Midbrain (tissue), 1 donor: ENCODE measurements at places on chromosomes 12 and 14.

GRCh38 chr14:54591461-54591860, 24.5 kb downstream of the SAMD4A start:
- DNase-seq, result no peak

DNA sequence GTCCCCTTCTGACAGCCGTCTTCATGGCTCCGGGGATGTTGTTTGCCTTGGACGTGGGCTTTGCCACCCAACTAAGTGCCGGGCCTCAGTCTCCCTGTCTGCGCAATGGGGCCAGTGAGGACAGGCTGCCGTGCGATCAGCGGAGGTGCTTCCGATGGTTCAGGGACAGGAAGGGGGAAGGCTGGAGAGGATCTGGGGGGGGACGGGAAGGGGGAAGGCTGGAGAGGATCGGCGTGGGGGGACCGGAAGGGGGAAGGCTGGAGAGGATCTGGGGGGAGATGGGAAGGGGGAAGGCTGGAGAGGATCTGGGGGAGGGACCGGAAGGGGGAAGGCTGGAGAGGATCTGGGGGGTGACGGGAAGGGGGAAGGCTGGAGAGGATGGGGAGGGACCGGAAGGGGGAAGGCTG, 3.4 kb downstream of the MMP17 start:
- peak; percentile 3 for DNase-seq

DNA sequence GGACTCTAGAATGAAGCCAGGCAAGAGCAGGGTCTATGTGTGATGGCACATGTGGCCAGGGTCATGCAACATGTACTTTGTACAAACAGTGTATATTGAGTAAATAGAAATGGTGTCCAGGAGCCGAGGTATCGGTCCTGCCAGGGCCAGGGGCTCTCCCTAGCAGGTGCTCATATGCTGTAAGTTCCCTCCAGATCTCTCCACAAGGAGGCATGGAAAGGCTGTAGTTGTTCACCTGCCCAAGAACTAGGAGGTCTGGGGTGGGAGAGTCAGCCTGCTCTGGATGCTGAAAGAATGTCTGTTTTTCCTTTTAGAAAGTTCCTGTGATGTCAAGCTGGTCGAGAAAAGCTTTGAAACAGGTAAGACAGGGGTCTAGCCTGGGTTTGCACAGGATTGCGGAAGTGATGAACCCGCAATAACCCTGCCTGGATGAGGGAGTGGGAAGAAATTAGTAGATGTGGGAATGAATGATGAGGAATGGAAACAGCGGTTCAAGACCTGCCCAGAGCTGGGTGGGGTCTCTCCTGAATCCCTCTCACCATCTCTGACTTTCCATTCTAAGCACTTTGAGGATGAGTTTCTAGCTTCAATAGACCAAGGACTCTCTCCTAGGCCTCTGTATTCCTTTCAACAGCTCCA, 39.6 kb downstream of the DAD1 start:
- no peak for DNase-seq

DNA sequence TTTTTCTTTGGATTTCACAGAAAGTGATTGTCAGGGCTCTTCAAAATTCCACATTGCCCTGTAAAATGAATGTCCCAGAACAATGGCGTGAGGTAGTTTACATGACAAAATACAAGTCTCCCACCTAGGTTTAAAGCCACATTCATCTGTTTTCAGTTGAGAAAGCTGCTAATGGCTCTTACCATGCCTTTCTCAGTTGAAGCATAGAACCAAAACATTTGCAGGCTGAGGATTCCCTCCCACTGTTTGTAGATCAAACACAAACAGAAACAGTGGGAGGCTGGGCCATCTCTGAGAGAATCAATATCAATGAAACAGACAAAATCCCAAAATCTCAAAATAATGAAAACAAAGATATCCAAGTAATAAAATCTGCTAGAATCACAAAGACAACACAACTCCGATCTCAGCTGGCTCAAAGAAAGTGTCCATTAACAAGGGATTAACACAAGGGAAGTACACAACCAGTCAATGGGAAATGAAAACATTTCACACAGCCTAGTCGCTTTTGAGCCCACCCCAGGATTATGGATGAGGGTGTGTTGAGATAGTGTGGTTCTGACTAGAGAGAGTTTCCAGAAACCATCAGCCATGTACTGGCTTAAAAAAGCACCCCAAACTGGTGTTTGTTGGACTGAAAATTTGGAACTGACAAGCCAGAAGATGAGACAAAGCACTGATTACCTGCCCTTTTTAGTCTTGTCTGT, 54.5 kb upstream of the TMEM260 start:
- DNase-seq, result no peak

GRCh38 chr12:108060067-108060466, 69.0 kb upstream of the WSCD2 start:
- DNase-seq, result no peak

DNA sequence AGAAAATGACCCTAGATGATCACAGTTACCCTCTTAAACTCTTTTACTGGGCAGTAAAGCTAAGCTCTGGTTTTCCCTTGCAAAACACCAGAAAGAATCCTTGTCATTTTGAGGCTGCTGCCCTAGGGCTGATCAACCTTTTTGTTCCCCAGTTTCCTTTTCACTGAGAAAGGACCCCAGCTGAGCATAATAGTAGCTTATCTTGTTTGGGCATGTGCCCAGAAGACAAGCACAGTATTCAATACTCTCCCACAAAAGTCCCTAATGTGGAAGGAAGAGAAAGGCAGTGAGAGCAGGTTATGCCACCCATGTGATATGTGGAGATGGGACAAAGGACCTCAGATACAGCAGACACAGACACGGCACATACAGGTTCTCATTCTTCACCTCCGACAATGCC, 332.6 kb upstream of the TMPO start:
- DNase-seq, result no peak

GRCh38 chr14:81436296-81437138, 36.4 kb upstream of the STON2 start:
- peak; percentile 88 for DNase-seq

GRCh38 chr14:58942516-58942915, 246.0 kb upstream of the DAAM1 start:
- no peak for DNase-seq

- DNase-seq, result no peak
Observed at GRCh38 chr12:30965613-30965985, 39.1 kb downstream of the TSPAN11 start.

GRCh38 chr14:56358851-56359614, 220.6 kb upstream of the TMEM260 start:
- no peak for DNase-seq

GRCh38 chr12:121072147-121072546, 33.1 kb upstream of the OASL start:
- no peak for DNase-seq

DNA sequence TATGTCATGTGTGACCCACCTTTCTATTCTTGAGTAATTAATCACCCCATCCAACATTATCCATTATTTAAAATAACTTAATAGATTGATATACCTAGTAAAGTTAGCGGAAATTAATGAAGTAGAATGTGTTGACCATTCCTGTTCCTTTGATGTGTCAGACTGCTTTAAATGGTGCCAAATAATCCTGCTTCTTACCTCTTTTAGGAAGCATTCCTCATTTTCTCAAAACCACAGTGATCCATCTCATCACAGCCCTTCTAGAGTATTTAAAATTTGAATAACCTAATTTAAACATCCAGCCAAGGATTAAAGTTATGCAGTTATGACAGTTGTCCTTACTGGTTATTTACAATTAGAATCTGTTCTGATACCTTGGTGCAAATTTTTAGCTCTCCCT, 6.9 kb downstream of the MGAT4C start:
- no peak for DNase-seq

- peak; percentile 66 for DNase-seq
Observed at GRCh38 chr12:11812586-11813437, 163.3 kb downstream of the ETV6 start.

GRCh38 chr12:46135750-46136149, 133.1 kb downstream of the SLC38A1 start:
- DNase-seq, result no peak

- peak; percentile 33 for DNase-seq
Observed at GRCh38 chr14:21978184-21978998, 304.8 kb upstream of the OR4E1 start.

- DNase-seq, result no peak
Observed at GRCh38 chr14:105123064-105123665, 45.4 kb downstream of the JAG2 start.

DNA sequence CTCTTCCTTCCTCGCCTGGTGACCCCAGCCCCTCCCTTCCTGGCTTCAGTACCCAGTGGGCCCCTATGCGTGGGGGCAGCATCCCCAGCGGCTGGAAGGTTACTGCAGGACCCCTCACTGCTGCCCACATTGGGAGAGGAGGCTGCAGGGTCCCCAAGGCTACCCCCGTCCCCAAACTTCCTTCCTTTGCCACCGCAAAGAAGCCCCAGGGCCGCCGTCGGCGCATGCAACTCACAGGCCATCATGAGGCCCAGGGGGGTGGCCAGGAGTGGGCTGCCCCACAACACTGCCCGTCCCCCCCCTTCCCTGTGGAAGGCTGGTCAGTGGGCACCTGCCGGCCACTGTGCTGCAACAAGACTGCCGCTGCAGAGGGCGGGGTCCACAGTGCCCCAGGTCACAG, 9.5 kb upstream of the TNFAIP2 start:
- no peak for DNase-seq

DNA sequence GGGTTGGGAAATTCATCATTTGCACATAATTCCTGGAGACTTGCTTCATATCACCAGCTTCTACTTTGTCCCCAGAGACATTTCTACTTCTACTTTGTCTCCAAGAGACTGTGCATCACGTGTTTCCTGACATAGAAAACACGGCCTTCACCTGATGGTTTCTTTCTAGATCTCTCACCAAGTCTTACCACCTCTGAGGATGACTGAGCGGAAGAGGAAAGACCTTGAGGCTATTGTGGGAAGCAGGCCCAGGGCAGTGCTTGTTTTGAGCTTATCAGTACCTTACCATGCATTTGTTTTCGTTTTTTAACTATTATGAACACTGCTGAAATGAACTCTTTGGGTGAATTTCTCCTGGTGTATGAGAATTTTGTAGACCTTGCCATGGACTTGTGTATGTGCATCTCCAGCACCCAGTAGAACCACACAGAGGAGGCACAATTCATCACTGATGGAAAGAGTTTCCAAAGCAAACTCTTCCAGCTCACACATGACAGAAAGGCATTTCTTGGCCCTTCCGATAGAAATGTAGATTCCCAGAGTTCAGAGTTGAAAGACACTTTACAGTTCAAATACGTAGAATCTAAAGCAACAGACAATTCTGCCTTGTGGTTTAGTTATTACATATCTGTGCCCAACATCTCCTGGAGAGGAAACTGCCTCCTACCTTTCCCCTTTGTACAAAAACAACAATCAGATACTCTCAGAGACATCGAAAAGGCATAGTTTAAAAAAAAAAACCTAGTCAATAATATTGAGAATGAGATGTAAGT, 434.7 kb downstream of the FUT8 start:
- DNase-seq, result no peak

DNA sequence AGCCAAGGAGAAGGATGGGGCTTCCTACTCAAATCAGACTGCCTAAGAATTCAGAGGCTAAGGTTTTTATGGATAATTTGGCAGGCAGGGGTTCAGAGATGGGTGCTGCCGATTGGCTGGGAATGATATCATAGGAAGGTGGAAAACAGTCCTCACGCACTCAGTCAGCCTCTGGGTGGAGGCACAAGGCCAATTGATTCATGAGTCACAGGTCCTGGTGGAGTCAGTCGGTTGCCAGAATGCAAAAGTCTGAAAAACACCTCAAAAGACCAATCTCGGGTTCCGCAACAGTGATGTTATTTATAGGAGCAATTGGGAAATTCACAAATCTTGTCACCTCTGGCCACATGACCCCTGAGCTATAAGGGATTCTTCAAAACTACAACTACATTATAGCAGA, 105.5 kb downstream of the GXYLT1 start:
- DNase-seq, result no peak

- no peak for DNase-seq
Observed at GRCh38 chr14:67516676-67517075, 16.4 kb upstream of the PLEKHH1 start.

GRCh38 chr12:90235642-90236041, 527.0 kb upstream of the ATP2B1 start:
- DNase-seq, result no peak

DNA sequence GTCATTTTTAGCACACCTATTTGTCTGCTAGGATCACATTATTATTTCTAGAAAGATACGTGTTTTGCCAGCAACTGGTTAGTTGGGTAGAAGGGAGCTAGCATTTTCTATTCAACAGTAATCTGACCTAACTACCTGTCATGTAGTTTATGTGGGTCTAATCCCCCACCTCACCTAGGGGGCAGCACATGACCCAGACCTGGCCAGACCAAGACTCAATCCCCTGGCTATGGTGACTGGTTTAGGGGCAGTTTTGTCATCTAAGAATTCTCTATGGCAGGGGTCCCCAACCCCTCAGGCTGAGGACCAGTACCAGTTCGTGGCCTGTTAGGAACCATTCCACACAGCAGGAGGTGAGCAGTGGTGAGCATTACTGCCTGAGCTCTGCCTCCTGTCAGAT, 29.5 kb upstream of the EVL start:
- no peak for DNase-seq

DNA sequence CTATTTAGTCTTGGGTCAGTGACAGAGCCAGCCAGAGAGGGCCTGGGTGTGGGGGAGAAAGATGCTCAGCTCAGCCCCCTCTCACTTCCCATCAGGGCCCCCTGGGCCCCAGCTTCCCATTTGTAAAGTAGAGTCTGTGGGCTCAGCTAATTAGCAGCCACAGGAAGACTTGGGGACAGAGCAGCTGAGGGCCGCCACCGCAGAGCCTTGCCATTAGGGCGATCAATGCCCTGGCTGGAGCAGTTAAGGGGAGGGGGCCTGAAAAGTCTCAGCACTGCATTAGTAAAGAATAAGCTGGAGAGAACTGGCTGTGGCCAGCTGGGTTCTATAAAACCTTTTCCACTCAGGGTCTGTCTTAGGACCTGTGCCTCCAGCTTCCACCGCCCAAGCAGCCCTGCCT, 2.7 kb downstream of the PLEKHD1 start:
- DNase-seq, result no peak

GRCh38 chr14:98689951-98690350, 582.0 kb downstream of the BCL11B start:
- no peak for DNase-seq

- DNase-seq, result no peak
Observed at GRCh38 chr12:22609501-22609900, 15.5 kb upstream of the ETNK1 start.

DNA sequence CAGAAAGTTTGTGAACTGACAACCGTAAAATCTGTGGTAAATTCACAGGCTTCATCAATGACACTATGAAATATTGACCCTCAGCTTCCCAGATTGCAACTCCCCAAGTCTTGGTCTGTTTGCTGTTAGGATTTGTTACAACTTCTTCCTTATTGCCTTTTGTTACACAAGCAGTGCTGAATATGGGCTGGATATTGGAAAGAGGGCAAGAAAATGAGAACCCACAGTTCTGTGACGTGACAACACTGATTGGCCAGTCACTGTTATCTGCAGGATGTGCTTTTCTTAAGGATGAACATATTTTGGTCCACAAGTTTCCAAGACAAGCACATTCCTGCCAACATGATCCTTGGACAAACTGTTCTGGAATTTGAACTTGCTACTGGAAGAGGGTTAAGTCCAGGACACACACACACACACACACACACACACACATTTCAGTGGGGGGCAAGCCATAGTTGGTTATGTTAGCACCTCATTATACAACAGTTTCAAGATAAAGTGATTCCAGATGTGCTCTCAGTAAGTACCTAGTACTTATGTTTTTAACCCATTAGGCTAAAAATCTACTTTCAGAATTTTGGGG, 16.6 kb upstream of the SLC38A2 start:
- no peak for DNase-seq
